Body of pancreas (tissue), 4 donors: ENCODE measurements at places on chromosomes 12 and 14. TPM values are rescaled to one million over a fixed set of nuclear protein-coding genes. Genes with fewer than 3 reads are reported as not detected.

- no peaks in the 10 kb centered on the region for H3K27me3 ChIP-seq
- H3K4me1 ChIP-seq, result no peaks in the 10 kb centered on the region
- H3K4me3 ChIP-seq, result no peak overlapping the region
- H3K36me3 ChIP-seq, result no peaks in the 10 kb centered on the region
- DNase-seq, result peak; percentile 32
Observed at GRCh38 chr12:2291182-2291832, 238.5 kb downstream of the CACNA1C start.

- H3K27me3 ChIP-seq, result no peaks in the 10 kb centered on the region
- H3K4me3 ChIP-seq, result no peak overlapping the region
- H3K27ac ChIP-seq, result no peak overlapping the region
- DNase-seq, result no peak
Observed at GRCh38 chr14:51209457-51209856, 30.6 kb upstream of the TMX1 start.

DNA sequence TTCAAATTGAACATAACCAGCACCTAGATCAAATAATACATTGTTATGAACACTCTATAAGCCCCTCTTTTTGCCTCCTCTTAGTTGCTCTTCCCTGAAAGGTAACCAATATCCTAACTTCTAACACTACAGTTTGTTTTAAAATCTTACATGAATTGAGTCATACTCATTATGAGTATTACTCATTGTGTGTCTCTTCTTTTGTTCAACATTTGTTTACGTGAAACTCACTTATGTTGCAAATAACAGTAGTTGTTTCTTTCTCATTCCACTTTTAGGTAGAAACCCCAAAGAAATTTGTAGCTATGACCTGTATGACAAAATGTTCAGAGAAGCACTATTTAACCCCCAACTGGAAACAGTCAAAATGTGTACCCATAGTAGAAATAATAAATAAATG is 6.6 kb downstream of the LRRC9 start:
- H3K27ac ChIP-seq, result no peak overlapping the region
- no peak overlapping the region for H3K4me3 ChIP-seq

DNA sequence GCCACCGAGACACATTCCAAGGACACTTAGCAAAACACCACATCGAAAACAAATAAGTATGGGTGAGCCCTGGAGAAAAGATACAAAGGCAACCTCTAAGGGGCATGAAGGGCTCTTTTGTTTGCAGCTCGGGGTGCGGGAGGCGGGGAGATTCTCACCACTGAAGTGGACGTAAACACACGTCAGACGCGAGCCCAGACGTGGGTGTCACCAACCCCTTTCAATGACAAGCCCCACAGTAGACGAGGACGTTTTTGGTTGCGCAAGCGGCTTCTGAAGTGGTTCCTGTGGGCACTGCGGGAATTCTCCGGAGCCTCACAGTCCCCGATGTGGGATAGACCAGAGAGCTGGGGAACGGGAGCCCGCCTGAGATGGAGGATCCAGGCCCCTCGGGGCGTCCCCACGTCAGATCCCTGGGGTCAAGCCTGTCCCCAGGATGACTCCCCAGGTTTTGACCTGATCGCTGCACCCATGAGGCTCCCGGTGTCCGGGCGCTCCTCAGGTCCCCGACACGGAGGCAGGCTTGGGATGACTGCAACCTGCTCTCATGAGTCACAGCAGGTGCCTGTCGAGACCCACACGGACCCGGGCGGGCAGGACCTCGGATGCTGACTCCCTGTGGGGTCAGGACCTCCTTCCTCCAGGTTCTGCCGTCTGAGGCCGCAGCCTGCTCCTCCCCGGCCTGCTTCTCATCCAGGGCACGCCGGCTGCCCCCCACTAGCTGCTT is 20.3 kb upstream of the ADGRD1 start:
- H3K4me3 ChIP-seq, result no peak overlapping the region
- no peak overlapping the region for H3K27ac ChIP-seq
- no peaks in the 10 kb centered on the region for H3K4me1 ChIP-seq
- H3K27me3 ChIP-seq, result no peaks in the 10 kb centered on the region

GRCh38 chr14:78104160-78104559 is 66.0 kb upstream of the NRXN3 start:
- H3K27me3 ChIP-seq, result no peaks in the 10 kb centered on the region
- no peak for DNase-seq
- no peaks in the 10 kb centered on the region for H3K4me1 ChIP-seq
- no peaks in the 10 kb centered on the region for H3K36me3 ChIP-seq

- H3K27ac ChIP-seq, result no peak overlapping the region
- H3K27me3 ChIP-seq, result no peaks in the 10 kb centered on the region
- no peak overlapping the region for H3K4me3 ChIP-seq
- H3K4me1 ChIP-seq, result no peaks in the 10 kb centered on the region
- no peak for DNase-seq
- no peaks in the 10 kb centered on the region for H3K36me3 ChIP-seq
Observed at GRCh38 chr12:131984334-131984733, 34.6 kb downstream of the EP400 start.

Gene ASCL1
- total RNA-seq, result not detected

Gene COL2A1
- total RNA-seq, result not detected

Gene CAPZA3
- not detected for total RNA-seq

Gene CLBA1
- 21.1 TPM for total RNA-seq

Gene AMDHD1
- 4.4 TPM for total RNA-seq

Gene MARS1
- total RNA-seq, result 61.7 TPM

Gene NEDD8
- 77.6 TPM for total RNA-seq

Gene GNPTAB
- total RNA-seq, result 27.2 TPM

Gene RFLNA
- total RNA-seq, result 0.26 TPM
